ENCODE measurements at places on chromosomes 7 and 10.

DNA sequence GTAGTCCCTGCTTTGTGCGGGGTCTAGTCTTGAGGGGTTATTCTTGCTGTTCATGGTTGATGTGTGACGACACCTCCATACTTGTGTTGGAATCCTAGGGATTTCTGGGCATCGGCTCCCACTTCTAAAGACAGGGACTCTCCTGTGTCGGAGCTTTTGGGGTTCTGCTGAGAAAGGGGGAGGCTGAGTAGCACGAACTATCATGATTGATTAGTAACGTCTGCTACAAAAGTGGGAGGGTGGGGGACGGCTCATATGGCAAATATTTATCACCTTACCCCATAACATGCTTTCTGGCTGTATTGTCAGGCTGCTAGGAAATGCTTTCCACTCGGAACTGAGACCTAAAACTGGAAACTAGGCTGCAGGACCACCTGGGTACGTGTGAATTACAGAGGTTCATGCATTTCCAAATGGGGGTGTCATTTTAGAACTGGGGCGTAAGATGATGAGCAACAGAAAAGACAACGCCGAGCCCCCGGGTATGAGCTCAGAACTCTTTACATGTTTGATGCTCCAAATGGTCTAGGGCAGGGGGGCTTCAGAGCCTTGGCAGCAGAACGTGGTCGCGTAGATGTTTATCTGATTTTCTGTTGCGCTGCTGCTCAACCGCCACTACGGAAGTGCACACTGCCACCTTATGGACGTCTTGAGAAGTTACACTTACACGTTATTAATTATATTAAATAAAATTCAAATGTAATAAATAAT is 15.1 kb upstream of the NME8 start:
- peak; percentile 73 for DNase-seq

DNA sequence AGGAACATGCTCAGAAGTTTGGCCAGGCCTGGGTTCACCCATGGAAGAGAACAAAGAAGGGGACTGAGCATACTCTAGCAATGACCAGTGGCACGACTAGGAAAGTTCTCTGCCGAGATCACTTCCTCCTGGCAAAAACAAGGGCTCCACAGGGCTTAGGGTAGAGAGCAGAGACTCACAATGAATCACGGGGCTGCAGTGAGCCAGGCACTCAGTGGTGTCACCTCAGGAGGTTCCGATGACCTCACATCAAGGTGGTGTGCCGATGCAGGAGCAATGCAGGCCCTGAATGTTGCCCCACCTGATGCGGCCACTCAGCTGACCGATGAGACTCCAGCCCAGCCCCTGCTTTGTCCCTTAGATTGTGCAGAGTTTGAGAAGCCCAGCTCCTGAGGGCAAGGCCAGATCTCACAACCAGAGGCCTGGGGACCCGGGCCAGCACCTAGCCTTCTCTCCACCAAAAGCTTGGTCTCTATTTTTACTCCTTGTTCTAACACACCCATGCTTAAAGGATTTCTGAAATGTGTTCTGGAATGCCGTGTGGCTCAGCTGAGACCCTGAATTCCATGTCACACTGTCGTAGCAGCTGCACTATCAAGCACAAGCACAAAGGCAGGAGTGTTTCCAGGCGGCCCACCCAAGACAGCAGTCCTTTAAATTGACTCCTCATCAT is 60.9 kb downstream of the COBL start:
- DNase-seq, result no peak

GRCh38 chr7:2870471-2870931 is 26.4 kb upstream of the GNA12 start:
- DNase-seq, result no peak

DNA sequence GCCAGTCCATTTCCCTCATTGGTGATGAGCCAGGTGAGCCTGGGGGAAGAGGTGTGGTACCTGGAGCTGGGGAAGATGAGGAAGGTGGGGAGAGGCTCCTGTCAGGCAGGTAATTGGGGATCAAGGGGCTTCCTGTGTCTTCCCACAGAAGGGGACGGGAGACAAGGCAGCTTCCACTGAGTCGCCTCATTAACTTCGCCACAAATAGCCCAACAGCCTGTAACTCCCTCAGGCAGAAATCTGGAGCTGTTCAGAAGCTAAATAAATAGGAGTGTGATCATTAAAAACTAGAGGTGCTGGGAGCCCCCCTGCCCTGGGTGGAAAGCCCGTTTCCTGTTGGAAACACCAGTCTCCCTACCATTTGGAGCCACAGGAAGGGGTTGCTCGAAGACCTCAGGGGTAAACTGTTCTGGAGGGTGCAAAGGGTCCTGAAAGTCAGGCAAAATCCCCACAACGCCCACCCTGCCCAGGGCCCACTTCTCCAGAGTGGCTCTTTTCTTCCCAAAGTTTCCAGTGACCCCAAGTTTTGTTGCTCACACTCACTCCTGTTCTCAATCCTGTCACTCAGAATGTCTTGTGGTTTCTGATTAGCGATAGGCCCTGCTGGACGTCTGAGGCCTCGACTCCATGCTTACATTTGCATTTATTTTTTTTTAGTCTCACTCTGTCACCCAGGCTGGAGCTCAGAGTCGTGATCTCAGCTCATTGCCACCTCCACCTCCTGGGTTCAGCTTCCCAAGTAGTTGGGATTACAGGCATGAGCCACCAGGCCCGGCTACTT is 25.7 kb downstream of the UNC5B start:
- DNase-seq, result no peak

- DNase-seq, result no peak
Measured at GRCh38 chr10:102122450-102122849, 2.3 kb upstream of the LDB1 start.

DNA sequence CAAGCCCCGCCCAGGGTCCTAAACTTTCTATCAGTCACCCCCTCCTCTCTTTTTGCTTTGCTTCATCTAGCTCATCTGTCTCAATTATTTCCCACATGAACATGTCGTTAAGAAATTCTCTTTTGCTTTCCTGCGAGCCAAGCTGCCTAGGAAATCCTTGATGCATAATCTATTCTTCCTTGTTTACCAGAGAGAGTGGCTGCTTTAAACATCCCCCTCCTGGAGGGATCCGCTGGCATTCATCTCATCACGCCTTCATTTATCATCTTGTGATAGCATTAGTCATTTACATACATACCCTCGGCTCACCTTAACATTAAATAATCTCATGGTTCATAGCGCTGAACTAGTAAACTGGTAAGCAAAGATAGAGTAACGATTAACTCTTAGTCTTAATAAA is 96.7 kb downstream of the ANK3 start:
- no peak for DNase-seq

DNA sequence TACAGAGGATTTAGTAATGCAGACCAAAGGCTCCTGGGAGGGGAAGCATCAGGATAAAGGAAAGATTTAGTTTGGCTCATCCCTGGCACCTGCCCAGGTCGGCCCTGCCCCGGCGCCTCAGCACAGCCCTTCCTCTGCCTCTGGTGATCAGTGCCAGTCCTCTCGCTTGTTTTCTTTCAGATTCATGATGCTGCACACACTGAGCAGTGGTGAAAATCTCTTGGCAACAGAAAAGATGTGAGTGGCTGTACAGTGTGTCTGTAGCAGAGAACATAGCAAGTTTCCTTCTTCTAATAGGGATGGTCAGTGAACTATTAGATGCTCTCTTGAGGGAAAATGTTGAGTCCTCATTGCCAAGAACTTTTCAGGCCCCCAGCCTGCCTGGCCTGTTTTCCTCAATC is 994.1 kb downstream of the KCNMA1 start:
- peak; percentile 3 for DNase-seq
